Right kidney (tissue), 9 donors: ENCODE measurements at places on chromosomes 6 and 20.

- no peak for DNase-seq
These were observed 1.6 kb upstream of the SLC35B3 start for GRCh38 chr6:8436966-8437365.

- DNase-seq = no peak
These were observed 95.6 kb upstream of the SHLD1 start for GRCh38 chr20:5654557-5654956.

GRCh38 chr20:4946986-4947385 is 54.3 kb downstream of the SLC23A2 start:
- no peak for DNase-seq

- DNase-seq = no peak
These were observed 5.1 kb upstream of the SCRT2 start for GRCh38 chr20:680638-681187.

- no peak for DNase-seq
These were observed 166.5 kb downstream of the TSHZ2 start for GRCh38 chr20:53138454-53139262.

DNA sequence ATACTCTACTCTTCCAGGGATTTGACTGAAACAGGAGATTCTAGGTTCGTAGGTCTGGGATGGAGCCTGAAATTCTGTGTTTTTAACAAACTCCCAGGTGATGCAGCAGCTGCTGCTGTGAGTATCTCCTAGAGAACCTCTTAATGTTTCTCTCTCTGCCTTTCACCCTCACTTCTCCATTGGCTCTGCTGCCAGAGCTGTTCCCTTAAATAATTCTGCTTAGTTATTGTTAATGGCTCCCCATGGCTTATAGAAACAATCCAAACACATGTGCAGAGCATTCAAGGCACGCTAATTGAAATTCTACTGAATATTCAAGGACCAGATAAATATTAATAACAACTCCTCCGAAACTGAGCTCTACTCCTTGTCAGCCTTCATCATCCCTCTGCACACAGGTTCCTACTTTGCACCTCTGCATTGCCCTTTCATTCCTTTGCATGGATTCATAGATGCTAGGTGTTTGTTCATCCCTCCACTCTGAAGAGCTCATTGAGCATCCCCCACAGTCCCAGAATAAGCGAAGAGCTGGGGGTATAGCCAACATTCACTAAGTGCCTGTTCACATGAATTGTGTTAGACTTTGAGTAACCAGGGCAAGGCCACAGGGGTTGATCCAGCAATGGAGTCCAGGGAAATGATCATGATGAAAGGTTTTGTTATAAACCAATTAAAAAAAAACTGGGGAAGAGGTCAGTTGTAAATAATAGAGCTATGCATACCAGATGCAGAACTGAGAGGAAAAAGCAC is 488.4 kb upstream of the JAG1 start:
- no peak for DNase-seq

- DNase-seq = no peak
These were observed 16.0 kb downstream of the HFE start for GRCh38 chr6:26103141-26103769.
